GM12864 (cell line): ENCODE measurements at places on chromosomes 2 and 18.

- DNase-seq: no peak
Observed at GRCh38 chr2:46197672-46198071, 99.5 kb upstream of the EPAS1 start.

GRCh38 chr2:68569604-68570003, 73.8 kb upstream of the PROKR1 start:
- DNase-seq: no peak

DNA sequence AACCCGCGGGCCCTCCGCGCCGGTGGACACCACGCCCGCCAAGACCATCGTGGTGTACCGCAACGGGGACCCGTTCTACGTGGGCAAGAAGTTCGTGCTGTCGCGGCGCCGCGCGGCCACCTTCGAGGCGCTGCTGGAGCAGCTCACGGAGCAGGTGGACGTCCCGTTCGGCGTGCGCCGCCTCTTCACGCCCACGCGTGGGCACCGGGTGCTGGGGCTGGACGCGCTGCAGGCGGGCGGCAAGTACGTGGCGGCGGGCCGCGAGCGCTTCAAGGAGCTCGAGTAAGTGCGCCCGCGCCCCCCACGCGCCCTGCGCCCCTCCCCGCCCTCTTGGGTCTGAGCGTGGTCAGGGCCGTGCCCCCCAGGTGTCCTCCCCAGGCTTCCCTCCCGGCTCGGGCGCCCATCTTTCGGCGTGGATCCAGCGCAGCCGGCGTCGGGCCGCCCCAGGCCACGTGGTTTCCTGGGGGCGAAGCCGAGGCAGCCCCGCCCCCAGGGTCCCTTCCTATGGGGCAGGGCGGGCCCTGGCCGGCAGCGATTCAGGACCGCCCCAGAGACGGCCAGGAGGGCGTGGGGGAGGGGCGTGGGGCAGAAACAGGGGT, 481 bp downstream of the DCDC2C start:
- DNase-seq: no peak

DNA sequence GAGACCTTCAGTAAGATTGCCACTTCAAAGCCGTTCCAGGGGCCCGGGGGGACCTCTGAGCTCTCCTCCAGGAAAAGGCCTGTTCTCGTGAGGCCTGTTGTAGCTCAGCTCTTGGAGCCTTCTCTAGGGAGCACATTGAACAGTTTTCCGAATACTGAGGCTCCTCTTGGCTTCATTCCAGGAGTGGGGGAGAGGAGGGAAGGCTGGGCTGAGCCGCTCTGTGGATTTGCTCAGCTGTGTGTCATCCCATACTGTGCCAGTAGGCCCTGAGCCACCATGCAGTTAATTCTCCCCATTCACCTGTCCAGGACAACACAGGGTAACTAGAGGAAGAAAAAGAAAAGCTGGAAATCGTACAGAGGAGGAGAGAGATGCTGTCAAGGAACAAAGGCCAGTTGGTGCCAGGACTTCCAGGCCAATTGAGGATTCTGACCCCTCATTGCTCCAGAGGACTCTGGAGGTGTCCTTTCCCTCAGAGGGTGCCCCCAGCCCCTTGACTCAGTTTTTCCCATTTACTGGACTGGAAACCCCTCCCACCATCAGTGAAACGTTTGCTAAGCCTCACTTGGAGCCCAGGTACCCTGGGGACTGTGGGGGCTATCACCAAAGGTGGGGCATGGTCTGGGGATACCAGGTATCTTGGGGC, 41.4 kb downstream of the HS1BP3 start:
- DNase-seq: no peak

GRCh38 chr2:26570083-26570430, 71.1 kb downstream of the CIB4 start:
- no peak for DNase-seq

DNA sequence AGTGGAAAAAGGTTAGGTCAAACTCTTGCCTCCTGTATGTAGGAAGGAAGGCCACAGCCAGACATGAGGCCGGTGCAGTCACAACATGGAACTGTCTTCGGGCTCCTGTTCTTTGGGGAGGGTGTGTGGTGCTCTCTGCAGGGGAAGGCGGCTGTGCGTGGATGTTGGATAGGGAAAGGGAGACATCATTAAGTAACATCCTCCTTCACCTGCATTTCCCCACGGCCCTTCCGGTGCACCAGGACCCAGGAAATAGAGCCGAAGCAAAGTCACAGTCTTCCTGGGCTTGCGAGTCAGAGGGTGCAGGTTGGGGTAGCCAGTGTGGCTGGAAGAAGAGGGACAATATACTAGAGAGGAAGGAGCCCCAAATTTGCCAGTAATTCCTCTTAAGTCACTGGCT, 78.9 kb upstream of the SMAD7 start:
- no peak for DNase-seq

GRCh38 chr2:228917220-228917619, 353.9 kb downstream of the PID1 start:
- DNase-seq: no peak

DNA sequence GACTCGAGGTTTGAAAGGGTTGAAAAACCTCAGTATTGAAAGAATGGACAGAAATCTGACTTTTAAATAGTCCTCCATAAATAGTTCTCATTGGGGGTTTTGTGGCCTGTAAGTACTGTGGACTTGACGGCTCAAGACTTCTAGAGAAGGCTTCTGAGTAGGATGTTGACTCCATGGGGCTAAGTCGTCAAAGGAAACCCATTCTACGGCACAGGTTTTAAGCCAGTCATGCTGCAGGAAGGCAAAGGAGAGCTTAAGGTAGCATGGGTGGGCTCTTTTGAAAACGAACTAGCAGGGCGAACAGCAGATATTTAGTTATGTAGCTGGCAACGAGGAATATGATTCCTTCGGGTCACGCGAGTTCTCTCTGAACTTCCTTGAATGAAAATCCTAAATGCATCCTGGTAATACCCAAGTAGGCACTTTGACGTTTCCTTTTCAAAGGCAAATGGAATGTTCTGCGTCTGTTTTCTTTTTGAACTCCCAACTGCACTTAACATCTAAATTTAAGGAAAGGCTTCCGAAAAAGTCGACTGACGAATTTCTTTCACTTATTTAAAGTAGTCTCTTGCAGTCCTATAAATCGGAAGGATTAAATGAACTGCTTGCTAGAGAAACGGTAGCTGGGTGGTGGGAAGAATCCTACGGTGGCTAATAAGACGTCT, 1.1 kb upstream of the NEDD4L start:
- DNase-seq: no peak

- DNase-seq: no peak
Observed at GRCh38 chr2:112220831-112221230, 34.0 kb downstream of the ZC3H8 start.

GRCh38 chr2:204255071-204255470, 290.2 kb upstream of the PARD3B start:
- DNase-seq: no peak

- no peak for DNase-seq
Observed at GRCh38 chr2:166334805-166335204, 40.9 kb downstream of the SCN9A start.

DNA sequence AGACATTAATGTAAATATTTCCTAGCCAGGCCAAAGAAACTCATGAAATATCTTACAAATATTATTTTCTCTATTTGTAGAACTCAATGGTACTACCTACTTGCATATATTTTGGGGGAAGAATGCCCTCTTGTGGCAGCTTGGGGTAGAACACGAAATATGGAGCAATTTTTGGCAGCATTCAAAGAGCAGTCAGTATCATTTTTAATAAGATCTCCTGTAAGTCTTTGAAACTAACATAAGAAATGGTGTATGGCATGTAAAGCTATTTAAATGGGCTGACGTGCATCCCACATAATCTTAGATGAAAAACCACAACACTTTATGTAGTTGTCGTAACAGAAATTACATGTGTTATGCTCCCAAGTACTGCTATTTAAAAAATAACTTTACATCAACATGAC, 62.3 kb upstream of the CCDC195 start:
- no peak for DNase-seq

DNA sequence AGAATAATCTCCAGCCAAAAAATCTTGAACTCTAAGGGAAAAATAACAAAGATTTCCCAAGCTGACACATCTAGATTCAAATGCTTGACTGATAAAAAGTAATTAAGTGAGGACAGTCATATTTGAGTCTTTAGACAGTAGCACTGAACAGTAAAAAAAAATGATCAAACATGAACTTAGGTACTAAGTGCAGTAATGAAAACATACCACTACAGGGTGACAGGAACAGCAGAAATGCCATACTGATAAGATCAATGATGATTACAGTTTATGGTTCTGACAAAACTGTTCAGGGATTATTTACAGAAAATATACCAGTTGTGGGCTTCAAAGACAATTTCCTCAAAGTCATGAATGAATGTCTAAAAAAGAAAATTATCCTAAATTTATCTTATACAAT, 80.3 kb downstream of the OSBPL1A start:
- no peak for DNase-seq

- no peak for DNase-seq
Observed at GRCh38 chr2:139439100-139439499, 658.9 kb upstream of the NXPH2 start.

- DNase-seq: no peak
Observed at GRCh38 chr2:160228141-160228917, 28.3 kb upstream of the ITGB6 start.

- no peak for DNase-seq
Observed at GRCh38 chr2:184581391-184581790, 16.9 kb upstream of the ZNF804A start.

GRCh38 chr2:40642237-40642636, 190.3 kb upstream of the SLC8A1 start:
- no peak for DNase-seq

DNA sequence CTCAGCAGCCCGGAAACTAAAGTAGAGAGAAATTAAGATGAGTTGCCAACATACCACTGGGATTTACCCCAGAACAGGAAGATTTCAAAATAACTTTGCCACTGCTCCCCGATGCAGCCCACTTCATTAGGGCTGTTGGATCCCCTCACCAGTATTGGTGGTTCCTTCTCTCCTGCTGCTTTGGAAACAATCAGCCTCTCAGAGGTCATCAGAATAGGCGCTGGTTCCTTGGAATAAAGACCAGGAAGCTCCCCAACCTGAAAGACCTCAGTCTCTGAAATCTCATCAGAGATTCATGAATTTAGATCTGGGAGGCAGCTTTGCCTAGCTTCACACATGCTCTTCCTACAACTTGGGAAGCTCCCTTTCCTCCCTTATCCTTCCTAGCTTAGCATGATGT, 332.4 kb downstream of the STK39 start:
- DNase-seq: no peak

- DNase-seq: no peak
Observed at GRCh38 chr2:2898744-2899143, 478.9 kb downstream of the EIPR1 start.

- no peak for DNase-seq
Observed at GRCh38 chr2:15622214-15622613, 30.5 kb downstream of the DDX1 start.

DNA sequence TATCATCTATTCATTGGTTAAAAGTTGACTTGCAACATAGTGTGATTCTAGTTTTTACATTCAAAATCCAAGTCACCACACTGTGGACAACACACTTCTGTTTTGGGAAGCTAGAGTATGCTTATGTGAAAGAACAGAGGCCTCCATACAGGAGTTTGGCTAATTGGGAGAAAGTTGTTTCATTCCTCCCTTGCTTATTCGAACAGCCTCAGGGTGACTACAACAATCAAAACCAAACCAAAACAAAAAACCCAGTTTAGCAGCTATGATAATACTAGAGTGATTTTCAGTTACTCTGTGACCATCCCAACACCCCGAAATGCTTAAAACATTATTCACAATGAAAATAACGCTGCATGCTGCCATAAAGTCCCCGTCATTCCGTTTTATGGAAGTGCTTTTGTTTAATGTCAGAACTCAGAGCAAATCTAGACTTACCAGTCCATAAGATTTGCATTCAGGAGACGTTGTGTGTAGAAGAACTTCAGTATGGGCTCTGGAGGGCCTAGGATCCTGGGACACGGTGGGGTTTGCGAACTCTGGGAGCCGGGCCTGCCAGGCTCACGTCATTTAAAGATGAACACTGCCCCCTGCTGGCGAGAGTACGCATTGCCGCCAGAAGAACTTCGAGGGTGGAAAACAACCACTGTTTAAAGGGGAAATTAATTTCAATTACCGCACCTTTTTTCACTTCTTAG, 111.4 kb downstream of the FTCDNL1 start:
- peak; percentile 5 for DNase-seq

DNA sequence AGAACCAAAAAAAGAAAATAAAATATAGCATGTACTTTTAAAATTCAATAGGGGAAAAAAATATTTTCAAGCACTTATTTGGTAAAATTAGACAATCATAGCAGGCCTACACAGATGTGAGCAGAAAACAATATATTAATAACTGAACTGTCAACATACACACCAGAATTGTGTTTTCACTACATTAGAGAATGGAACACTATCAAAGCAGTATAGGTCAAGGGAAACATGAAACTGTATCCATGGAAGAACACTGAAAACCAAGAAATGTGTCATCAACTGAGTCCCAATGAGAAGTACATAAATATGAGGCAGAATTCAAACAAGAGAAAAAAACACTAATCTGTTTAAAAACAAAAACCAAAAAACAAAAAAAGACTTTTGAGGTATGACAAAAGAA, 132.4 kb downstream of the USP34 start:
- no peak for DNase-seq

GRCh38 chr2:58904095-58904494, 663.0 kb upstream of the FANCL start:
- DNase-seq: no peak

GRCh38 chr2:225735844-225736243, 336.3 kb downstream of the NYAP2 start:
- no peak for DNase-seq

DNA sequence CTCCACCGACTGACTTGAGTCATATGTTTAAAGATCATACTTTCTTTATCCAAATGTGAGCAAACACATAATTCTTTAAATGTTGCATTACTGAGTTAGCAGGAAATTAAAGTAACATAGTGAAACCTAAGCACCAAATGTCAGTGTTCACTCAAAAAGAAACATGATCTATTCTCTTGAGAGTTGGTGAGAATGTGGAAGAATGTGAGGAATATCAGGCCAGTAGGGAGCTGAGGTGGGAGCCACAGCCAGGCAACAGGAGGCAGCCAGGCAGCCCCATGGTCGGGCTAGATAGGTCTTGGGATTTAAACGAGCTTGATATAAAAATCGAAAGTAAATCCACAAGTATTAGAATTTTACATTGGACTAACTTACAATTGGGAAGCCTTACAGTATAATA, 198.1 kb upstream of the SH3BP4 start:
- DNase-seq: no peak

GRCh38 chr2:106555053-106555452, 67.9 kb downstream of the CD8B2 start:
- no peak for DNase-seq

DNA sequence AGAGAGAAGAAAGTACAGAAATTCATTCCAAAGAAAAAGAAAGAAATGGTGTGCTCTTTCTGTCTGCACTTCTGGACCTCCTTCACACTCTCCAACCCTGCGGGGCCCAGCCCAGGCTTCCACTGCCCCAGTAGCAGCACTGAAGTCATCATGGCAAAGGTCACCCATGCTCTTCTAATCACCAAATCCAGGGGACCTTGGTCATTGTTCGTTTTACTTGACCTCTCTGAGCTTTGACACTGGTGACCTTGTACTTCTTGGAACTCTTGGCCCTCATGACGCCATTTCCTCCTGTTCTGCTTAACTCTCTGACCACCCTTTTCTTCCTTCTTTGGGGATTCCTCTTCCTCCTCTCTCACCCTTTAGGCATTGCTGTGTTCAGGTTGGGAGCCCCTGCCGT, 105.6 kb downstream of the SMAD7 start:
- no peak for DNase-seq

GRCh38 chr18:52531836-52532235, 191.8 kb downstream of the DCC start:
- DNase-seq: no peak
